ENCODE measurements at places on chromosomes 13 and 19. TPM values are rescaled to one million over a fixed set of nuclear protein-coding genes. Genes with fewer than 3 reads are reported as not detected.

ALDH16A1 gene
- polyA plus RNA-seq: 16.0 TPM

- no peak for DNase-seq
Observed at GRCh38 chr19:1528596-1529429, 4.9 kb downstream of the PLK5 start.

PGPEP1 gene
- polyA plus RNA-seq: 26.2 TPM

DNA sequence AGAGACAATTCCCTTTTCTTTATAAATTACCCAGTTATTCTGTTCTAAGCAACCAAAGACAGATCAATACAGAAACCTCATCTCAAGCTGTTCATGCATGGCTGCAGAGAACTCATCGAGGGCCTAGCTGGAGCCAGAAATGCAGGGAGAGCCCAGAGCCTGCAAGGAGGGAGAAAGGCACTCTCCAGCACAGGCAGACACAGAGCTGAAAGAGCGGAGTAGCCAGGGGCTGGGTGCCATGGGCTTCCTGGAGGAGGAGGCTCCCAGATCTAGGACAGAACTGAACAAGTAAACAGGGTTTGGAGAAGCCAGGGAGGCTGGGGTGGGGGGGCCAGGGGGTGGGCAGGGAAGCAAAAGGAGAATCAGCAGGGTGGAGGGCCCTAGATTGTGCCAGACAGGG is 144.2 kb upstream of the ZNF507 start:
- no peak for DNase-seq

- DNase-seq: no peak
Observed at GRCh38 chr13:93268327-93269028, 41.9 kb downstream of the GPC6 start.

Data from left renal pelvis (tissue), 4 donors.